ENCODE measurements at places on chromosomes 12 and 14.
A peak's percentile ranks its signal among the peaks of the same experiment; 100 is the strongest.

DNA sequence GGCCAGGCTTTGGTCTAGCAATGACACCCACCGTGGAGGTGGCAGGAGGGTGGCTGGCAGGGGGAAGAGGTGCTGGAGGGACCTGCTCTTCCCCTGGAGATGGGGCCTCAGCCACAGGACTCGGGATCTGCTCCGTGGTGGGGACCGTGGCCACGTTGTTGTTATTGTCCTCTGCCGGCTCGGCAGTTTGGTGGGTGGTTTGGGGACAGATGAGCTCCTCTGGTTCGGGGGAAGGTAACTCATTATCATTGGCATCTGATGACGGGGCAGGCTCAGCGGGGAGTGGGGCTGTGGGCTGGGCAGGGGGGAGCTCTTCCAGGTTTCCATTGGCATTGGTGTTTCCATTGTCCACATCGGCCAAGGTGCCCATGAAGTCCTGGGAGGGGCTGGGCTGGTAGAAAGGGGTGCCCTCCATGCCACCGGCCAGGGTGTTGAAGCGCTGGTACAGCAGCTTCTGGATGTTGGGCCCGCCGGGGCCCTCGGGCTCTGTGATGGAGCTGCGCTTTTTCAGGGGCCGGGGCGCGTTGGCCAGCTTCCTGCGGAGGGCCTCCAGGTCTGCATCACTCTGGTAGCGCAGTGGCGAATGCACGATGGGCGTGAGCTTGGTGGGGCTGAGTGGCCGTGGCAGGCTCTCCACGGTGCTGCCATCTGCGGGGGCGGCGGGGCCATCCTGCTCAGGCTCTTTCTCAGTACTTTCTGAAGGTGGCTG, 24.3 kb downstream of the ZFYVE21 start:
- DNase-seq, result no peak

DNA sequence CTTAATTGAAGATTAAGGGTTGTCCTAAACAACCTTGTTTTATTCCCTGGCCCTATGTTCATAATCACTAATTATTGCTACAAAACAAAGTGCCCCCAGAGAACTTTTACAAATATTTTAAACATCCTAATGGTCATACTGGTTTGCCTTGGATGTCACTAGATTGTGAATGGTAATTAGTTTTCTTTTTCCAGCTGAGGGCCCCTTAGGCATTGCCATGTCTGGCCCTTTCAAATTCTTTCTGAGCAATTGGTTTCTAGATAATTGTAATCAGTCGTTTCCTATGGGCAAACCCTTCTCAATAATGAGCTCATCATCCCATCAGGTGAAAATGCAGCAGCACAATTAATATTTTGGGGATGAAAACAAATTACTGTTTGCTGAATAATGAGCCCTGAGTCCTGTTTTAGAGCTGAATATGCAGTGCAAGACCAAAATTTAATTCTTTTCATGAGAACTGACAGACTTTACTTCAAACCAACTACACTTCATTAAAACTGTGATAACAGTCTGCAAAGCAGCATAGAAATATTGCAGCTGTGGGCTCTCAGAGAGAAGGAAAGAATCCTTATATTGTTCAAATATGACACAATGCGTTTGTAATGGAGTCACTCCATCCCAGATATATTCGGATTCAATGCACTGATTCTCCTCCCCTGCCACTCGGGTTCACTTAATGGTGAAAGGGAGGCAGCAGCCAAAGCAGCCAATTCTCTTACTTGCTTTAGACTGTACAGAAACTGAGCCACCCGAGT, 67.7 kb upstream of the ARHGAP5 start:
- DNase-seq, result no peak

GRCh38 chr12:119808441-119808840, 68.7 kb downstream of the CIT start:
- DNase-seq, result no peak

DNA sequence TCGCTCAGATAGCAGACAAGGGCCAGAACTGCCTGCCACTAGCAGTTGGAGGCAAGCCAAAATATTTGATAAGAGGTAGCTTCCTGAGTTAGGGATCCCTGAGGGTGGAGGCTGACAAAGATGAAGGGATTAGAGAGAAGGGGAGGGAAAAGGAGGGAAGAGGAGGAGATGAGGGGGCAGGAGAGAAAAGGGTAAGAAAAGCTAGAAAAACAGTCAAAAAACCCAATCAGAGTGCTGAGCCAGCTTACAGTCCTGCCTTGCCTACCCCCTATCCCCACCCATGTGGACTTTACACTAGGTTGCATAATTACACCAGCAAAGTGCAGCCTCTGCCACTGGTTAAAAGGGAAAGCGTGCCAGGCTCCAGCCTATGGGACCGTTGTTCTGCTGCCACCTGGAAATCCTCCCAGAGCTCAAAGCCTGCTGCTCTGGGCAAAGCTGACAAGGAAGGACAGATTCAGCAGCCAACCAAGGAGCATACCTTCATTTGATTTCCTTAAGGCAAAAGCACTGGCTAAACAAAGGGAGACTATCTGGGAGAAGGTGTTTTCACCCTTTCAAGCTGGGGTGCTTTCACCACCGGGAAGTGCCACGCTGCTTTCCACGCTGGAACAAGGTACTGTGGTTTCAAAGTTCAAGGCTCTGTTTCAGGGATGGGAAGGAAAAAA, 3.8 kb upstream of the NUMB start:
- no peak for DNase-seq

DNA sequence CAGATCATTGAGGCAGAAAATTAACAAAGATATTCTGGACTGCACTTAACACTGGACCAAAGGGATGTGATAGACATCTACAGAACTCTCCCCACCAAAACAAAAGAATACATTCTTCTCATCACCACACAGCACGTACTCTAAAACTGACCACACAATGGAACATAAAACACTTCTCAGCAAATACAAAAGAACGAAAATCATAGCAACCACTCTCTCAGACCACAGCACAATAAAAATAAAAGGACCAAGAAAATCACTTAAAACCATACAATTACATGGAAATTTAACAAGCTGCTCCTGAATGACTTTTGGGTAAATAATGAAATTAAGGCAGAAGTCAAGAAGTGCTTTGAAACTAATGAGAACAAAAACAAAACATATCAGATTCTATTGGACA, 254.0 kb upstream of the STXBP6 start:
- no peak for DNase-seq

DNA sequence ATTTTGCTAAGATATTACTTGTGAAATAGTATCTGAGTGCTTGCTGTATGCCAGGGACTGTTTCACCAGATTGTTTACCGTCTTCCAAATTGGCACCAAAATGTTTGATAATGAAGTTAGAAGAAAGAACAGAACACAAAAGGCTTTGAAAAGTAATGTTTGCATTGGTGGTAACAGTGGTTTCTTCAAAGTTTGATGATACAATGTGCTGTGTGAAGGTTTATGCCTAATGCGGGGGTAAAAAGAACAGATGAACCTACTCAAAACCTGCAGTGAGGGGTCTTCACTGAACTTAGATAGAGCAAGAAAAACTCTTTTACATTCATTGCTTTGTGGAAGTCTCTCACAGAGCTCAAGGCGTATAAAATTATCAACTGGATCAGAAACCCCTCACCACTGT, 76.2 kb downstream of the PRKCH start:
- DNase-seq, result no peak

GRCh38 chr14:61418746-61419145, 97.4 kb downstream of the PRKCH start:
- DNase-seq, result no peak

DNA sequence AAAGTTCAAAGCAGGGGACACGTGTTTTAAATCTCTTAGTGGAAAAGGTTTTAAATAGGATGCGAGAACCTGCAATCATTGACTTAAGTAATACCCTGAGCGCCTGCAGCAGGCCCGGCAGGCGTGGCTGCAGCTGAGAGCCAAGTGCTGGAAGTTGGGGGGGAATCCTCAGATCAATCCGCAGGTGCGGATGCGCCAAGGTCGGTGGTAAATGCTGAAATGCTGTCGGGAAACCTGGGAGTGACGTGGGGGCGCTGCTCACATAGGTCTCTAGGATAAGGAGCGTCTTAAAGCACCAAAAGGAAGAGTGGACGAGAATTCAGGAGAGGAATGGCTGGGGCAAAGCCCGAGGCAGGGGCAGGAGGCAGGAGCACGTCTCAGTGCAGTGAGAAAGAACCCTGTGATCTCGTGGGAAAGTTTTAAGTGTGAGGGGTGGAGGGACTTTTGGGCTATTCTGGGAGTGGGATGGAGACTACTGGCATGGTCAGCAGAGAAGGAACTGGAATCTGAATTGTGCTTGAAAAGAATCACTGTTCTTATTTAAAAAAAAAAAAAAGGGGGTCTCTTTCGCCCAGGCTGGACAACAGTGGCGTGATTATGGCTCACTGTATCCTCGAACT, 883 bp upstream of the CDCA4 start:
- DNase-seq, result no peak

GRCh38 chr14:101475456-101476257, 85.6 kb upstream of the DIO3 start:
- no peak for DNase-seq

DNA sequence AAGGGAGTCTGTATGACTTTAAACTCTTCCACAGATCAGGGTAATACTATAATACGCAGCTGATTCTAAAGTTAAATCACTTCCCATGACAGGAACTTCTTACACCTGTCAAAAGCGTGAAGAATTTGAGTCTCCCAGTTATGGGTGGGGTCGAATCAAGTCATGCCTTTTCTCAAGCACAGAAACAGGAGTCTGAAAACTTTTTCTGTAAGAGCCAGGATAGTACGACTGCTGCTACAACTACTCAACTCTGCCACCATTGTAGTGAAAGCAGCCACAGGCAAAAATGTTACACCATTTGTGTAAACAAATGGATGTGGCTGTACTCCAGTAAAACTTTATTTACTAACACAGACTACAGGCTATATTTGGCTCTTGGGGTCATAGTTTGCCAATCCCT, 90.3 kb downstream of the DUSP6 start:
- no peak for DNase-seq

- peak; percentile 33 for DNase-seq
These were observed 4.2 kb upstream of the AJUBA start for GRCh38 chr14:22986508-22987054.

- DNase-seq, result no peak
These were observed 8.8 kb upstream of the TRAF3 start for GRCh38 chr14:102768223-102769048.

- no peak for DNase-seq
These were observed 103.5 kb upstream of the SLC38A2 start for GRCh38 chr12:46475972-46476645.

DNA sequence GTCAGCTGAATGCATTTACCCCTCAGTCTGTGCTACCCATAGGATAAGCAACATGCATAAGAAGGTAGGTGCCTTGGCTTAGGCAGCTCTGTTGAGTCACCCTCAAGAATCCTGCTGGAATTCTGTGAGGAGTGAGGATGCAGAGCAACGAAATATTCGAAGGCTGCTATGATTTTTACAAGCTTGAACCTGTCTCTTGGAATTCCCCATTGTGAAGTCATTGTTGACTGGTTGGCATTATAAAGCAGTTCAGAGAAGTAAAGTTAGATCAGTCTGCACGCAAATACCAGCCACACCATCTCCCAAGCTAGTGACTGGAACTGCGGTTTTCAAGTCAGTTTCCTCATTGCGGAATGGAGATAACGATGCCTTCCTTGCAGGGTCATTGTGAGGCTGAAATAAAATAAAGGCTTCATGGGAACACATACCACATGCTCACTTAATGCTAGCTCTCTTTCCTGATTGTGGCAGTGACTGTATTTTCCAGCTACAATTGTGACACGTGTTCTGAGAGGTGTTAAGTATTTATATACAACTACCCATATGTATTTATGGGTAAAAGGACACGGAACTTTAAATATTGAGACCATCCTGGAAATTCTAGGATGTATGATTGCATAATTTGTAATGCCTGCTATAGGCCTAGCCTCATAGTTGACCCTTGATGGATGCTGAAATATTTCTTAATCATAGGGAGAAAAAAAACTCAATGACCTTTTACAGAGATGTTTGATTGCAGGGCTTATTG, 96.7 kb downstream of the ETV6 start:
- DNase-seq, result no peak

- no peak for DNase-seq
These were observed 653.3 kb upstream of the MIS18BP1 start for GRCh38 chr14:45906257-45906656.

- no peak for DNase-seq
These were observed 1006.8 kb downstream of the SLC16A7 start for GRCh38 chr12:60602601-60603000.

- DNase-seq, result no peak
These were observed 23.1 kb downstream of the FBRSL1 start for GRCh38 chr12:132513070-132513398.

- no peak for DNase-seq
These were observed 54.5 kb upstream of the PRICKLE1 start for GRCh38 chr12:42643881-42644579.

DNA sequence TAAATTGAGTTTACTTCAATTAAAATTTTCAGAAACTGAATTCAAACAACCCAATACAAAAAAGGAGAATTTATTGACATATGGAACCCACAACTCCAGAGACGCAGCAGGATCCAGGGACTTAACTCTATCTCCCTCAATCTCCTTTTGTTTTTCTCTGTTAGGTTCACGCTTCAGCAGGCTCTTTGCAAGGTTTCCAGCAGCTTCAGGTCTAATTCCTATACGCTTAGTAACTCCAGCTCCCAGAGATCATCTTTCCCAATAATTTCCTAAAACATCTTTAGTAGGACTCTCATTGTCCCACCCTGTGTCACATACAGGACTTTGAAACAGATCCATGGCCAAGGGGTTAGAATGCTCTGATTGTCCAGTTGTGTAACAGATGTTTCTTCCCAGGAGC, 175.2 kb downstream of the RMST start:
- no peak for DNase-seq

GRCh38 chr12:11545484-11546330, 103.8 kb upstream of the ETV6 start:
- DNase-seq, result no peak

GRCh38 chr14:23579739-23580138, 1.1 kb upstream of the JPH4 start:
- no peak for DNase-seq

DNA sequence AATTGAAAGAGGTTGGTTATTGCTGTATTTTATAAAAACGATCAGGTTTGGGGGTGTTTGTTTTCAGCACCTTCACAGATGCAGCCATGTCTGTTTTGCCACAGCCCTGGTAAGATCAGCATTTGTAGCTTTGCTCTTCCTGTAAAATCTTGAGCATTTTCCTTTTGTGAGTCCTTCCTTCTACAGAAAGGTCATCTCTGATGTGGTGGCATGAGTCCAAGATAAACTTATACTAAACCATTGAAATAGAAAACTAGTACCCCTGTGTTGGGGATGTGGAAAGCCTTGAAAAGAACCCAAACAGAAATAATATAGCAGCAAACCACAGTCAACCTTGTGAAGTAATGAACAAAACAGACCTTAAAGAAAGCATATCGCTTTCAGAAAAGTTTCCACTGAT, 85.5 kb downstream of the TGFB3 start:
- DNase-seq, result no peak

DNA sequence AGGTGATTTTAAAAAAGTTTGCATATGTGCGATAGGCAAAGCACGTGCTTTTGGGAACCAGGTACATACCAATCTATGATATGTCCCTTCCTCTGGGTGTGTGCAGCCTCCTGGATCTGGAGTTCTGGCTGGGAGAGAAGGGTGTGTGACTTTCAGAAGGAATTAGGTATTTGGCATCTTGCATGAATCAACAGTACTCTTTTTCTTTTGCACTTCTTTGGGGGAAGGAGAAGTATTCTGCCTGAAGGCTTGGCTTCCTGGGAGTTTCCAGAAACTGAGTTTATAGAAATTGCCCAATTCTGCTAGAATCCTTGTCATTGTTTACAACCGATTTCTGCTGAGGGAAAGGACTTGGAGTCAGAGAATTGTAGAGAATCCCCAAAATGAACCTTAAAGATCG, 2.9 kb upstream of the CLMN start:
- DNase-seq, result no peak

- DNase-seq, result no peak
These were observed 164.6 kb downstream of the TMEM117 start for GRCh38 chr12:44000309-44000952.

- DNase-seq, result no peak
These were observed 16.9 kb downstream of the CCDC88C start for GRCh38 chr14:91400696-91401095.

Measured in anterior cingulate cortex (tissue), 58 donors.